ENCODE measurements at places on chromosomes 7 and 10.

DNA sequence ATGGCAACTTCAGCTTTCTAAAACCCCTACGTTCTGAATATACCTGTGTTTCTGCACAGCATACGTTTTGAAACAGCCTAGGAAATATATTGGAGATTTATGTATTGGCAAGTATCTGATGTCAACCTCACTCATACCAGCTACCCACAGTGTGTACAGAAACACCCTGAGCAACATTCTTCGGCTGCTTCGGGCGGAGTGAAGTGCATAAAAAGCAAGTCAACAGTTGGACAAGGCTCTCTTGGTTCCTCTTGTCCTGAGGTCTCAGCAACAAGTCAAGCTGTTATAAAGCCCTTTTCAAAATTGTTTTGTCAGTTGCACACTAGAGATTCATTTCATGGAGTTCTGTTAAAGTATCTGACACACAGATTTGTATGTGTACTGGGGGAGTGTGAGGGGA is 40.0 kb upstream of the PAPSS2 start:
- no peak for DNase-seq

DNA sequence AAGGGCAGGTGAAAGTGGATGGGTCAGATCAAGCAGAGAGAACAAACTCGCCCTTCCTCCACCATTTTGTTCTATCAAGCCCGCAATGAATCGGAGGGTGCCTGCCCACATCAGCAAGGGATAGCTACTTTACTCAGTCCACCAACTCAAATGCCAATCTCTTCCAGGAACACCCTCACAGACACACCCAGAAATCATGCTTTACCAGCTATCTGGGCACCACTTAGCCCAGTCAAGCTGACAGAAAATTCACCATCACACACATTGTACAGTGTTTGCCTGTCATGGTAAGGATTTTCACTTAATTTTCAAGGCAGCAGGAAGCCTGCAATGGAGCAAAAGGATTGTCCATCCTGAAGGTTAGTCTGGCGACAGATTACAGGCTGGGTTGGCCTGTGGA is 75.2 kb downstream of the FAM107B start:
- no peak for DNase-seq

DNA sequence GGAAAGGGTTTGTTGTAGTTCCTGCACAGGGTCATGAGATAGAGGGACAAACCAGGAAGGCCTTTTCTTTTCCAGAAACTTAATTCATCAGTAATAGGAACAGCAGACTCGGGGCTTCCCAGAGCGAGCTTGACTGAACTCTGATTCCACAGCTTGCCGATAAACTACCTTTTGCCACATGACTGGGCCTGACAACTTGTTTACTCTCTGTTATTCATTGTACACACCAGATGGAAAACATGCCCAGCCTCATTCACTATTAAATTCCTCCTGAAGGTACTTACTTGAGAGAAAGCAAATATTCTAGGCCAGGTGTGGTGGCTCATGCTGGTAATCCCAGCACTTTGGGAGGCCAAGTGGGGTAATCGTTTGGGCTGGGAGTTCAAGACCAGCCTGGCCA is 77.1 kb upstream of the FGFR2 start:
- DNase-seq, result no peak

- no peak for DNase-seq
These were observed 145.7 kb downstream of the C10orf105 start for GRCh38 chr10:71573562-71574518.

GRCh38 chr10:10520491-10521385 is 496.9 kb upstream of the CELF2 start:
- no peak for DNase-seq

GRCh38 chr7:44110719-44111635 is 6.8 kb downstream of the AEBP1 start:
- no peak for DNase-seq

DNA sequence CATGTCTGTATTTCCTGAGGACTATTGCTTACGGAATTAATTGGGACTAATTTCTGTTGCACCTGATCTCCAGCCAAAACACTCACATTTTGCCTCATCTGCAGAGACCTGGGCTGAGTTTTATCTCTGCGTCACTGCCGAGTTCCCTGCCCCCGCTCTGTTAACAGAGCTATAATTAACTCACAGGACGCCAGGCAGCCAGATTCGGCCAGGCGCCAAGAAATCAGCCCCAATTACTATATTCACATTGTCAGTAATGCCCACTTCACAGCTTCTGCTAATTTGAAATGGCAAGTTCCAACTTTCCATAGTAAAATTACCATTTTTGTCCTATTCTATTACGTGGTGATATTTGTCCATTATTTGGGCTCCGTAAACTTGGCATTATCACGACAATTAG is 130.5 kb downstream of the CUX1 start:
- DNase-seq, result no peak

GRCh38 chr10:96655461-96656197 is 64.7 kb downstream of the PIK3AP1 start:
- no peak for DNase-seq

DNA sequence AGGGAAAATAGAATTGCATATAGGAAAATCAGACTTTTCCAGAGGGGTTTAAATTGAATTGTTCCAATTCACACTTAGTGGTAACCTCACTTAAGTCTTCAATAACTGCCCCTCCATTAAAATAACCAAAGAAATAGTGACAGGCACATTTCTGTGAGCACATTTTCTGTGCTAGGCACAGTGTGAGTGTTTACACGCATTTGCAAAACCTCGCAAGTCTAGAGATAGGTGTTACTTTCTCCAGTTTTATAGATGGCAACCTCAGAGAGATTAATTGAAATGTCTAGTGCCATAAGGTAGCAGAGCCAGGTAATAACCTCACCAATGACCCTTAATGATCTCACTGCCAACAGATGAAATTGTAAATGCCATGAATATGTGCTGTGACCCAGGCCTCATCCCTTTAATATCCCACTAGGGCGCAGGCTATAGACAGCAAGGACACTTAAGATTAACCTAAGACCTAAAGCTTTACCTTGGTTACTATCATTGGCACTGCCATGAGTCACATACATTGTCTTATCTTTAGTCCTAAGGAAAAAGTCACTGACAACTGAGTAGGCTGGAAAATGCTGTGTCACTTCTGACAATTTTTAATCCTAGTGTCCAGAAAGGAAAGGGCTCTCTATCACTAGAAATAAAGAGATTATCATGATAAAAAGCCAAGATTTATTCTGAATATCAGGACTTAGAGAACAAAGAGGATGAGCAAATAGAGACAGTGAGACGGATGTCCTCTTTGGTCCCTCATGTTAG is 187.8 kb downstream of the PPP1R17 start:
- DNase-seq, result no peak

GRCh38 chr10:102605712-102606111 is 38.6 kb upstream of the TRIM8 start:
- DNase-seq, result no peak

DNA sequence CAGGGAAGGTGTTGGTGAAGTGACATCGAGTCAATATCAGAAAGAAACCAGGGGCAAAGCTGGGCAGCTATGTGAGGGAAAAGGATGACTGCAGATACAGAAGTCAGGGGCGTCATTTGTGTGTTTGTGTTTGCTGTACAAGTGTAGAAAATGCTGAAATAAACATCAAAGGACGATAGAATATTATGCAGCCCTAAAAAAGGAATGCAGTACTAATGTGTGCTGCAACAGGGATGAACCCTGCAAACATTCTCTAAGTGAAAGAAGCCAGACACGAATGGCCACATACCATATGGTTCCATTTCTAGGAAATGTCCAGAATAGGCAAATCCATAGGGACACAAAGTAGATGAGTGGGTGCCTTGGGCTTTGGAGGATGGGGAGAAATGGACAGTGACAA is 133.9 kb downstream of the PRPF18 start:
- DNase-seq, result no peak

DNA sequence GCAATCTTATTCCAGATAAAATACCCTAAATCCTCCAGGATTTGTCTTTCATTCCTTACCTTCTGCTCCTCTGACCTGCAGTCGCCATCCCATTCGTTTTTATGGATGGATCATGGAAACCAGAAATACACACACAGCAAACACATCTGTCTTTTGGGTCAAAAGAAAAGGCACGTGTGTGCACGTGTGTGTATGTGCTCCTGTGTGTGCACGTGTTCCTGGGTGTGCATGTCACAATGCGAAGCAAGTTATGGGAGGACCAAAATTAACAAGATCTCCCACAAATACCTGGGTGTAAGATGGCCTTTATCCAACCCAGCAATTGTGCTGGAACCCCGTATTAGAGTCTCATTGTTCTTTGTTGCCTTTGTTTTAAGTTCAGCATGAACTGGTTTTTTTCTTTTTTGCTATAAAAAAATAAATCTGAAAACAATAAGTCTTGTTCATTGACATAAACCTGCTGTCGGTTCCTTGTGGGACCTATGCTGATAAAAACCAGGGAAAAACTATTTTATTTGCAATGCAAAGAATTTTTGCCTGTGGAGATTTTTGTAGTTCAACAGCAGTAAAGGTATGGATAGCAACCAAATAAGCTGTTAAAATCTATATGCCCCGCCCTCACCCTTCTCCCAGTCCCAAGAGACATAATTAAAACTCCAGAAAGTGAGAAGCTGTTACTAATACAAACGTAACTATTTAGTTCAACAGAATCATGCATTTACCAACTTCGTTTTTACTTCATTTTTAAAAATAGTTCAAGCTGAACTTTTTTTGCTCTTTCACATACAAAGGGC is 229.6 kb downstream of the CREB5 start:
- DNase-seq, result no peak

- no peak for DNase-seq
These were observed 16.2 kb downstream of the DUSP5 start for GRCh38 chr10:110513949-110514348.

DNA sequence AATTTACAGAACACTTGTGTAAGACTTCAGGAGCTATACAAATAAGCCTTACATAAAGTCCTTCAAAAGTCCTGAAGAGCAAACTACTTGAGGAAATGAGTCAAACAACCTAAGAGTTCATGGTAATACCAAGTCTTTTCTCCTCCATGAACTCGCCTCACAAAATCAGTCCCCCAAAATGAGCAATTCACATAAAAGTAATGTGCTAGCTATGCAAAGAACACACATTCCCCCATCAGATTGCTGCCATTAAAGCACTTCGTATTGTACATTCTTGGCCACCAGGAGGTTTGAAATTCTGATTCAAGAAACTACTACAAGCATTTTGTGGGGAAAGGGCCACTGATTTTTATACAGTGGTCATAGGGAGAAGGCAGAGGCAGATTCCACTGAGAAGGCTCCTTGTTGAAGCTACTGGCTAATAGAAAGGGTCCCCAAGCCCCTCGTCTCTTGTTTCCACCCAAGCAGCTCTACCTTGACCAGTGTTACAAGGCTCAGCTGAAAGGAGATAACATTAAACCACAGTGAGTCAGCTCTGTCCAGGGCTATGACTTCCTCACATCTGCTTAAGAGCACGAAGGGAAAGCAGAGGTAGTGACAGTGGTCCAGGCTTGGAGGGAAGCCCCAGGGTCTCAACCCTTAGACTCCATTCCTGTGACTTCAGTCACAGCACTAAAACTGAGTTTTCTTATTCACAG is 115.2 kb upstream of the CDK1 start:
- no peak for DNase-seq

DNA sequence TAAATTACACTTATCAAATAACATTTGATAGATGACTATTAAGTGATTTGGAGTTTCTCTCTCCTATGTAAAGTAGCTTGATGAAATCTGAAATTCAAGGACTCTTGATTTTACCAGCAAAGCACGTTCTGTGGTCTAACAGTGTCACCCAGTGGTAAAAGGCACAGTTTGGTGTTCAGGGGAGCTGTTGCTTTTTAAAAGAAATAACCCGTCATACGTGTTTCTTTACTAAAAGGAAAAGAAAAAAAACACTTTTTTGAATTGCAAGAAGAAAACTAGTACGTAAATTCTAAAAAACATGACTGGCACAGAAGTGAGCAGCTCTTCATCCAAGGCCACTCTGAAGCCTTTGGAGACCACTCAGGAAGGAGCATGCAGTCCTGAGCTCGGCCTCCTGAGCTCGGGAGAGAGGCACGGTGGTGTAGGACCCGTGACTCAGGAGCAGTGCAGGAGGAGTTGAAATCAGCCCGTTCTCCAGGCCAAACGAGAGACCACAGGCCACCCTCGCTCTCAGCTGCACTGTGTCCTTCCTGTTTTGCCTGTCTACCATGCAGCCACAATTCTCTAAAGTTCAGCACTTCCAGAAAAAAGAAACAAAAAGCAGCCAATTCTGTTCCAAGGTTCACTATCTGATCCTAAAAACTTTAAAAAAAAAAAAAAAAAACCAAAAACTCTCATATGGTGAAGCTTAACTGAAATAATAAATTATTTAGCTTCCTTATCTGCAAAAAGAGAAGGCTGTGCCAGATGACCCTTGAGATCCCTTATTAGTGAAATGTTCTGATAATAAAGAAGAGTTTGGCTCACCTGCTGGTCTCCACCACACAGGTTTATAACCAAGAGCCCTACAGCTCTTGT is 212.6 kb upstream of the FRMD4A start:
- DNase-seq, result peak; percentile 41

- no peak for DNase-seq
These were observed 129.8 kb upstream of the PPP1R3A start for GRCh38 chr7:114048386-114049235.

DNA sequence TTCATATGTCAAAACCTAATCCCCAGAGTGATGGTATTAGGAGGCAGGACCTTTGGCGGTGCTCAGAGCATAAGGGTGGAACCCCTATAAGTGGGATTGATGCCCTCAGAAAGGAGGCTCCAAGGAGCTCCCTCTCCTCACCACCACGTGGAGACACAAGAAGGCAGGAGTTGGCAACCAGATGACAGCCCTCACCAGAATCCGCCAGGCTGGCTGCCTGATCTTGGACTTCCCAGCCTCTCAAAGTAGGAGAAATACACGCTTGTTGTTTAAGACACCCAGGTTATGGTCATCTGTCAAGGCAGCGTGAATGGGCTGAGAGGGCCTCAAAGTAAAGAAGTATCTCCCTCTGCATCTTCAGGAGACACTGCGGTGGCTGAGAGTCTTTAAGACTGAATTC is 187.7 kb downstream of the TNS3 start:
- DNase-seq, result no peak

DNA sequence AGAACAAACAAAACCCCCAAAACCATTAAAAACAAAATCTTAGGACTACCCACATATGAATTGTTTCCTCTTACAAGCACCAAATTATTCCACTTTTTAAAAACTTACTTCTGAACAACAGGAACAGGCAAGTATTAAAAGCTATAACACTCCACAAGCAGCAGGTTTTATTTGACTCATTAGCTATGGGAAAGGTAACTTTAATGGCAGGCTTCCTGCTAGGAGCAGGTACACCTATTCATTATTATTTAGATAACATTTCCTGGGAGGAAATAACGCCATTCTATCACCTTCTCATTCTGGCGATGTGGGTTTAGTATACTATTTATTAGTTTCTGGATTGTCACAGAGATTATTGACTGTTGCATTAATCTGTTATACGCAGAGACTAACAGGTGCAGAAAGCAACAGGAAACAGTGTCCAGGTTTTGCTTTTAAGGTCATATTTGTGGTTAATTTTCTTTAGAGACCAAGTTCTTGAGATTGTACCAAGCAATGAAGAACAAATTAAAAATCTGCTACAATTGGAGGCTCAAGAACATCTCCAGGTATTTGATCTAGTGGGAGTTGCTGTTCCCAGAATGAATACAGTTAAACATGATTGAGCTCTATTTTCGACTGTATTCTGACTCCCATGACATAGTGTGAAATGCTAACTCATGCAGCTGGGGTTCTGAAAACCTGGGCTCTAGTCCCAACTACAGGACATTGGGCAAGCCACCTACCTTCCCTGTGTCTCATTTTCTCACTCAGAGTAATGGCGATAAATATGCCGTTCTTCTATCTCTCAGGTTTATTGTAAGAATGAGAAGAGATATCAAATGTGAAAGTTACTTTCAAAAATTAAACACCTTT is 2.0 kb downstream of the CPA2 start:
- DNase-seq, result no peak
